Pancreas (tissue), 10 donors: ENCODE measurements at places on chromosomes 11 and 22. TPM values are rescaled to one million over a fixed set of nuclear protein-coding genes. Genes with fewer than 3 reads are reported as not detected.

FGF3 gene
- not detected for total RNA-seq

TRPM5 gene
- total RNA-seq = 1.0 TPM

GRCh38 chr11:72369743-72370142, 64.6 kb downstream of the CLPB start:
- H3K27me3 ChIP-seq = no peaks in the 10 kb centered on the region
- H3K27ac ChIP-seq = no peak overlapping the region
- H3K4me1 ChIP-seq = no peaks in the 10 kb centered on the region
- DNase-seq = no peak
- H3K36me3 ChIP-seq = no peaks in the 10 kb centered on the region

- H3K4me1 ChIP-seq = no peaks in the 10 kb centered on the region
- H3K27me3 ChIP-seq = no peaks in the 10 kb centered on the region
- no peak for DNase-seq
- H3K27ac ChIP-seq = no peak overlapping the region
- H3K36me3 ChIP-seq = peaks cover 9% of the 10 kb centered on the region
These were observed 88.2 kb downstream of the CWC15 start for GRCh38 chr11:94885133-94885532.

- H3K27me3 ChIP-seq = no peaks in the 10 kb centered on the region
- no peak overlapping the region for H3K27ac ChIP-seq
- no peaks in the 10 kb centered on the region for H3K36me3 ChIP-seq
- DNase-seq = no peak
- H3K4me3 ChIP-seq = no peak overlapping the region
These were observed 283.9 kb upstream of the CNTN5 start for GRCh38 chr11:98736833-98737232.

DNA sequence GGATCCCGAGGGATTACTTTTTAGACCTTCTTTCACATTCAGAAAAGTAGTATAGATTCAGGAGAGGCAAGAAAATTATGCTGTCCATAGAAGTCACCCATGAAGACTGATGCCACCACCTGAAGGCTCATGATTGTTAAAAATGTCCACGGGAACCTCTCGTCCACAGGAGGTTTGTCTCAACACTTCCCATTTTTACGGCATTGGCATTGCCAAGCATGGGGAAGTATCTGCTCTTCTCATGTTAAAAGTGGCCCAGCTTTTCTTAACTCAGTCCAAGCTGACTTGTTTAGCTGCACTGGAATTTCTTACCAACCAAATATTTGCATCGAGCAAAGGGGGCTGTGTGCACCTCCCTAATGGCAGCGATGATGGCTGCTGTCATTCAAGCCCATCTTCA, 9.6 kb downstream of the CDPF1 start:
- no peaks in the 10 kb centered on the region for H3K27me3 ChIP-seq
- H3K4me1 ChIP-seq = no peaks in the 10 kb centered on the region
- no peak overlapping the region for H3K4me3 ChIP-seq
- H3K36me3 ChIP-seq = no peaks in the 10 kb centered on the region
- DNase-seq = no peak

DNA sequence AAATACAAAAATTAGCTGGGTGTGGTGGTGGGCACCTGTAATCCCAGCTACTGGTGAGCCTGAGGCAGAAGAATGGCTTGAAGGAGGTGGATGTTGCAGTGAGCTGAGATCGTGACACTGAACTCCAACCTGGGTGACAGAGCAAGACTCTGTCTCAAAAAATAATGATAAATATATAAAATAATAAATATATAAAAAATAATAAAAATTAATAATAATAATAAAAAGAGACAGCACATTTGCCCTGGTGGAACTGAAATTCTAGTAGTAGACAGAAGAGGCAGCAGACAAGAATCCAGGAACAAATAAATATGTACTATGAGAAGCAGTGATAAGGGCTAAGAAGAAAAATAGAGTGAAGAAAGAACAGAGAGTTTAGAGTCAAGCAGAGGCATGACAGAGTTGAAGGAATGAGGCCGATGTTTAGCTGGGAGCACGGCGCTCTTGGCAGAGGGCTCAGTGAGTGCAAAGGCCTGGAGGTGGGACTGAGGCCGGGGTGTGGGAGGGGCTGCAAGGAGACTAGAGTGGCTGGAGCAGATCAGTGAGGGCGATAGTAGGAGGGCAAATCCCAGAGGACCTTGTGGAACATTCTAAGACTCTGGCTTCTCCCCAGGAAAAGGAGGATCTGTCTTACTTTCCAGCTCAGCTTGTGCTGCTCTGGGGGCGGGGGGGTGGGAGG, 410.3 kb downstream of the MN1 start:
- peak; percentile 30 for DNase-seq
- no peaks in the 10 kb centered on the region for H3K27me3 ChIP-seq
- no peaks in the 10 kb centered on the region for H3K4me1 ChIP-seq

DNA sequence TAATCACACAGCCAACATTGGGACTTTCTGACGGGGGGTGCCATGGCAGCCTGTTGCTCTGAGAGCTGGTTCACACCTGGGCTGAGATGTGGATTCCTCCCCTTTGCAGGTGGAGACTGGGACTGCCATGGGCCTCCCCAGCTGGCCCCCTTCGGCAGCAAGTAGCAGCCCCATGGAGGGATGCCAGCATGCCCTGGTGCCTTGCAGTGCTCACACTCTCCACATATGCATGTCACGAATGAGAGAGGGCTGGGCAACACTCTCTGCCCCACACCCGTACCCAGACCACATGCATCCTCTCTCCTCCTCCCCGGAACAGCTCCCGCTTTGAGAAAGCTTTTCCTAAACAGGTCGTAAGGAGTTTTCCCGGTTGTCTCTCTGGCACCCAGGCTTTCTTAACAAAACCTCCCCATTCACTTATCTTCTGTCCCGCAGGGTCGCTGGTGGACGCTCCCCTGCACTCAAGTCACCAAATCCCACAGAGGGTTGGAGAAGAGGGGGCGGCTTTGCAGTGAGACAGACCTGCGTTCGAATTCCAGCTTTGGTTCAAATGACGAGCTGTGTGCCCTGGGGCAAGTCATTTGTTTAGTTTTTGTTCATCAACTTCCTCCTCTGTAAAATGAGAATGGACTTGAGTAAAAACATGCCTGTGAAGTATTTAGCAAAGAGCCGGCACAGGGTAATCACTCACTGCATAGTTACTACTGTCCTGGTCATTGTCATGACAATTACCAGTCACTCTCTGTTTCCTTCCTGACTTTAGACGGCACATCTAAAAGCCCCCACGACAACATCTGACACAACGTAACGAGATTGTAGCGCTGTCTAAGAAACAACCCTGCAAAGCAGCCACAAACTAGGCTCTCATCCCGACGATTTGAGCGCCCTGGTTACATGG, 231.3 kb upstream of the B3GAT1 start:
- no peaks in the 10 kb centered on the region for H3K36me3 ChIP-seq
- no peak for DNase-seq
- no peak overlapping the region for H3K27ac ChIP-seq
- no peak overlapping the region for H3K4me3 ChIP-seq

- DNase-seq = no peak
- H3K4me1 ChIP-seq = no peaks in the 10 kb centered on the region
- no peak overlapping the region for H3K27ac ChIP-seq
- H3K4me3 ChIP-seq = no peak overlapping the region
These were observed 47.8 kb upstream of the PTPRJ start for GRCh38 chr11:47932544-47932943.
